Mesenchymal stem cell (in vitro differentiated cells and primary cell): ENCODE measurements at places on chromosomes 16 and 17.

DNA sequence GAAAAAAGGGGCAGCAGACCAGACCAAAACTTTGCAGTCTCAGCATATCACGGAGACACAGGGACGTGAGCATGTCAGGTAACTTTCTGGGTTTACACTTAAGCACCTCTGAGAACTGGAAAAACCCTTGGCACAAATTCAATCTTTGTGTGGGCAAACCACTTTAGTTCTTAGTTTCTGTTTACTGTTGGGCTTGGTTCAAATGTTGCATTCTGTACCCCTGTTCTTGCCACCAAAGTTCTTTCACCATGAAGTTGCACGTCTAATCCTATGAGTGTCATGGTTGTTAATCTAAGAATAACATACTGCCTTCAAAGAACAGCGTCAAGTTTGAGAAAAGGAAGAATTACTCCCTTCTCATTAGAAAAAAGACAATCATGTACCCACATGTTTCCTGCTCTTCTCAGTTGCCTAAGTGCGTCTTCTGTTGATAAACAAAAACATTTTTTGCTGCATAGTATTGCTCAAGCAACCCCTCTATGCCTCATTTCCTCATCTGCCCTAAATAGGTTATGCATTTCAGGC is 11.6 kb downstream of the KRT33A start:
- peak; percentile 69 for DNase-seq

DNA sequence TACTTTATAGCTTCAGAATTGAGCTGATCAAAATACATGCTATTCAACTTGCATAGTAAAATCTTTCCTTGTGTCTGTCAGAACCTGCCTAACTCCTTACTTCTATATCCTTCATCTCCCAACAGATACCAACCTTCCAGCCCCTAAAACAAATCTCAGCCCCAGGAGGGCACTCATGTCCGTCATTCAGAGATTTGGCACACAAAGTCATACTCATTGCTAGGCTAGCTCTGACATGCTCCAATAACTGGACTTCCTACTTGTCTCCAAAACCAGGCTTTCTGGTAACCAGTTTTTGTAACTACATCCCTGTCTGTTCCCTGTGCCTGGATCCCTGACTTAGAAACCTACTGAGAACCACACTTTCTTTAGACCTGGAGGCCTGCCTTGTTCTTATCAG is 37.5 kb upstream of the DHX40 start:
- DNase-seq = no peak

- peak; percentile 85 for DNase-seq
Observed at GRCh38 chr16:56910654-56911539, 21.0 kb upstream of the HERPUD1 start.

- peak; percentile 38 for DNase-seq
Observed at GRCh38 chr16:22190081-22190775, 15.8 kb upstream of the EEF2K start.

DNA sequence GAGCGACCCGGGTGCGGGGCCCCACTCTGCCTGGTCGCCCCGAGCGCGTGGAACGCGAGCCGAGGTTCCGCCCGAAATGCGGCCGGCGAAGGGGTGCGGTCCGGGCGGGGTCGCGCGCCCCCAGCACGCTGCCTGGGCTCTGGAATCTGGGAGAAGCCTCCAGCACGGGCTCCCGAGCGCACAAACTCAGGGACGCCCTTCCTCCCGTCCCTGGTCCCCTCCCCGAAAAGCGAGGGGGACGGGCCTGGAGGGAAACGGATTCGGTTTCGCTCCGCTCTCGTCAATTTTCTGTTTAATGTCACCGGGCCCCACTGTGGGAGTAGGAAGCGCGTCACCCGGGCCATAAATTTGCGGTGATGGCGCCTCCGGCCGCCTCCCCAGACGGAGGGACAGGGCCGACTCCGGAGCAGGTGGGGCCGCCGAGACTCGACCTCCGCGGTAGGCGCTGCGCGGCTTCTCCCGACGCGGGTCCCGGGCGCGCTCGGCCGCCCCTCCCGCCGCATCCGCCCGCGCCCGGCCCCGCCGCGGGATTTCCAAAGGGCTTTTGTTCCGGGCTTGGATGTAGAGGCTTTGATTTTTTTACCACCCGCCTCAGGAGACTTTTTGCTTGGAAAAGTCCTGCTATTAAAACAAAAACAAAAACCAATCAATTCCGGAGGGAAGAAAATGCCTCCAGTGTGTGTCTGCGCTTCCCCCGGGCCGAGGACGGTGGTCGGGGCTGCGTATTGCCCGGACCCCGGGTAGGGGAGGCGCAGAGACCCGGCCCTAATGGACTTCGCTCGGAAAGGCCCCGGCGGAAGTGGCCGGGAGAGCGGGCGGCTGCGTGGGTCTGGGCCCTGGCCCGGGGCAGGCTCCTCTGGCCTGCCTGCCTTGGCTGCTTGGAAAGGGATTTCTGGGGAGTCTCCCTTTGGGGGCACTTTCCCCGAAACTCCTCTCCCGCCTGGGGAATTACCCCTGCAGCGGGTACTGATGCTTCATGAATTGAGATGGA is 7.9 kb upstream of the BAHCC1 start:
- peak; percentile 92 for DNase-seq

GRCh38 chr16:81712681-81713080 is 66.4 kb upstream of the PLCG2 start:
- DNase-seq = no peak

- no peak for DNase-seq
Observed at GRCh38 chr16:28937222-28937876, 5.6 kb downstream of the CD19 start.

DNA sequence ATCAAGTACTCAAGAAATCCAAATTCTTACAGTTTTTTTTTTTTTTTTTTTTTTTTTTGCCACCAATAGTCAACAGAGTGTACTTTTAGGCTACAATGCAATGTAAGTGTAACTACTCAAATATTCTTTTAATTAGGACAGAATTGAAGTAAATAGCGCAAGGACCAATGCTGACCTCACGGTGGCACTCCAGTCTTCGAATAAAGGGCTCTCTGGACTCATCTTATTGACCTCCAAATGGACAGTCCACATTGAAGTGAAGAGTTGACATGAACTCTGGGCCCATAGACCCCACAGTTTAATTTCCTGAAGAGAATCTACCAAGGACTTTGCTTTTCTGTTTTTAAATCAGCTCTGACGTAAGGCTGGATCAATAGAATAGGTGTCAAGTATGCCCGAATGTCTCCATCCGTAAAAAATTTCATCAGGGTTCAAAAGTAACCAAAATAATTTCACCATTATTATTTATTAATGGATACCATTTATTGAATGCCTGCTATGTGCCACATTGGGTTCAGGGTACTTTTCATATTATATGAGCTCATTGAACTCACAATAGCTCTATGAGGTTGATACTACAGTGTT is 7.3 kb upstream of the DDX52 start:
- peak; percentile 69 for DNase-seq

- DNase-seq = peak; percentile 54
Observed at GRCh38 chr16:78562111-78562510, 462.7 kb downstream of the WWOX start.

DNA sequence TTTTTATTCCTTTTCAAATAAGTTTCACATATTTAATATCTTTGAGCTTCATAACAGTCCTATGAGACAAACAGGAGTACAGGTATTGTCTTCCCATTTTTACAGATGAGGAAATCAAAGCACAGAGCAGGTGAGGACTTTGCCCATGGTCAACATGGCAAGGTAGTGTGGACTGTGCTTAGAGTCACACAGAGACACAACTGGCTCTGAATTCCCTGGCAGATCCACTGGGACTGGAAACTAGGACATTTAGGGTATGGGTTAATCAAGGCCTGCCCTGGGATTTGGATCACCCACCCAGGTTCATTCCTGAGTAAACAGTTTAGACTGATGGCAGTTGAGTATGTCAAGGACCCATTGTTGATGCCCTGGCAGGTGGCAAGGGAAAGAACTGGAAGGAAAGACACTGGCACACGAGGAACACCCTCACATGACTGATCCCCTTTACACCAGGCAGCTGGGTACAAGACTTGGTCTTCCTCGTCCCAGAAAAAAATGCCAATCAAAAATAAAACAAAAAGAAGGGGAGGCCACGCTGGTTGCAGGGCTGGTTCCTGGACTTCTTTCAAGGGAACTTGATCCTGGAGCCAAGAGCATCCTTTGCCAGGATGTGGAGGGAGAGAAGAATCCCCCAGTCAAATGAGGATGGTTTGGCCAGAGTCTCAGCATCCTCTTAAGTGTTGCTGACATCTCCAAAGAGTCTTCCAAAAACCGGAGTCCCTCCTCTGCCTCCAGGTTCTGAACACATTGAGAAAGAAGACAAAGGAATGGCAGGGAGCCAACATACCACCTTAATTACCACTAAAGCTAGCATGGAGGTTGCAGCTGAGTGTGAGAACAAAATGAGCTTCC is 34.9 kb downstream of the CHD9 start:
- DNase-seq = no peak

GRCh38 chr17:67290711-67291291 is 45.8 kb upstream of the HELZ start:
- DNase-seq = no peak

GRCh38 chr16:79286646-79287423 is 313.7 kb downstream of the MAF start:
- no peak for DNase-seq

DNA sequence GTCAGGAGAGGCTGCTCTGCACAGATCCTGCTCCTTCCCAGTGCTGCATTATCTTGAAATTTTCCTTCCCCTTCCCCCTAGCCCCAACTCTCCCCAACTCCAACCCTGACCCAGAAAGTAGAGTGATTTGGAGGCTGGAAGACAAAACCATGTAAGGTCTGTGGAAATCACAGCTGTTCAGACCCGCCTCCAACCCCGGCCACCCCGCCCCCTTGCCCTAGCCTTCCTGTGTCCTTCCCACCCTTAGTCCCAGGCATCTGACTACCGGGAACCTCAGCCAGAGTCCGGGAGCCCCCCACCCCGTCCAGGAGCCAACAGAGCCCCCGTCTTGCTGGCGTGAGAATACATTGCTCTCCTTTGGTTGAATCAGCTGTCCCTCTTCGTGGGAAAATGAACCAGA is at the start of gene AOC3:
AOC3 (plus strand) TSS at position 246 of the 400 bp plus-strand sequence; CDS start at position 391, 145 bp downstream.
- no peak for DNase-seq

DNA sequence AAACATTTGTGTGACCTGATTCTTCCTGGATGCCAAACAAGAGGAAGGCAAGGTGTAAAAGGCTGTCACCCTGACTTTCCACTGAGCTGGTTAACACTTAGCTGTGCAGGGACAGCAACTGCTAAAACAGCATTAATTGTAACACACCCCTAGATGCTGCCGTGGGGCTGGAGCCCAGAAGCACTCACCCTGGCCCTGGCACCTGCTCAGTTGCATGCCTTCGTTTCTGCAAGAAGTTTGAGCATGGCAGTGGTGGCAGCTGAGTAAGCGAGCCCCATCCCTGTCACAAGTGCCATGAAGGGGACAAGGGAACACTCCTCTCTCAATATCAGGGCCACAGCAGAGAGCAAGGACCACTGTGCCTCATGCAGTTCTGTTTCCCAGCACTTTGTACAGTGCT is 330.2 kb downstream of the TMEM114 start:
- no peak for DNase-seq

DNA sequence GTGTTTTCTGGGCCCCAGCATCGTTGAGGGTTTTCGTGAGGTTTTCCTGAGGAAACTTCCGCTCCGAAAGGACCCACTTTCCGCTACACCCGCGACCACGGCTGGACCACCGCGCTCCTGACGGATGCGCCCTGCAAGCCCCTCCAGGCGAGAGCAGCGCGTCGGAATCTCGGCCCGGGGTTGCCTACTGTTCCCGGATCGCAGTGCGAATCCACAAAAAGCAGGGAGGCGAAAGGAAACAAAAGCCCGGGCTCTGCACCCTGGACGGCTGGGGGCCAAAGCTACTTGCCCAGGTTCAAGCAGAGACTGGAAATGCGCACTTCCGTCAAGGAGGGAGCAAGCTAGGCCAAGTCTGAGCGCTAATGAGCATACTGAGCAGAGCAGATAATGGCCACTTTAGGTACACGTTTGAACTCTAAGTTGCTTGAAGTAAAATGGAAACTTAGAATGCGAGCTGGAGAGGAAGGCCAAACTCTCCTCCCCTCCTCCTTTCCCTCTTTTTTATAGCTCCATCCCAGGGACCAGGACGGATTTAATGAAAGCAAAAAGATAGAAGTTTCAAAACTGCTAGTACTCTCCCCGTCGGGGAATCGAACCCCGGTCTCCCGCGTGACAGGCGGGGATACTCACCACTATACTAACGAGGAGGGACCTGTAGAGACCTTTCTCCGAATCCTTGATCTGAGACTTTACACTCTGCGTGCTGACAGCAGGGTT is 11.4 kb upstream of the AURKB start:
- DNase-seq = peak; percentile 97

DNA sequence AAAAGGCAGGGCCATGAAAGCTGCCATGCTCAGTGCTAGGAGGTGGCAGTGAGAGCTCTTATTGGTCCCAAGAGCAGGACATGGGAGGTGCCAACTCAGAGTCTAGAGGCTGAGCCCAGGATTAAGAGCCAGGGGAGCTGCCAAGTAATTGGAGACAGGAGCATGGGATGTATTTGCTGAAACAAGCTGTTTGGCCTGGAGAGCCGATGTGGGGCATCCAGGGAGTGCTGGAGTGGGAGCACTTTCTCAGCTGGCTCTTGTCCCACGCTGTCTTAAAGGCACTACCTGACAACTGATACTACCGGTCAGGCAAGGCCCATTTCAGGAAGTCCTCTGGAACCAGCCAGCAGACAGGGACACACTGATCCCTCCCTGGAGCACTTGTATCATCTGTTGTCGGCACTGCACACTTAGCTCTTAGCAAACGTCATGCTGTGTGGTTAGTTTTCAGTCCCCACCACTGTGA is 19.3 kb downstream of the ANKFN1 start:
- DNase-seq = no peak

GRCh38 chr16:5001986-5002385 is 31.7 kb downstream of the NAGPA start:
- DNase-seq = no peak

DNA sequence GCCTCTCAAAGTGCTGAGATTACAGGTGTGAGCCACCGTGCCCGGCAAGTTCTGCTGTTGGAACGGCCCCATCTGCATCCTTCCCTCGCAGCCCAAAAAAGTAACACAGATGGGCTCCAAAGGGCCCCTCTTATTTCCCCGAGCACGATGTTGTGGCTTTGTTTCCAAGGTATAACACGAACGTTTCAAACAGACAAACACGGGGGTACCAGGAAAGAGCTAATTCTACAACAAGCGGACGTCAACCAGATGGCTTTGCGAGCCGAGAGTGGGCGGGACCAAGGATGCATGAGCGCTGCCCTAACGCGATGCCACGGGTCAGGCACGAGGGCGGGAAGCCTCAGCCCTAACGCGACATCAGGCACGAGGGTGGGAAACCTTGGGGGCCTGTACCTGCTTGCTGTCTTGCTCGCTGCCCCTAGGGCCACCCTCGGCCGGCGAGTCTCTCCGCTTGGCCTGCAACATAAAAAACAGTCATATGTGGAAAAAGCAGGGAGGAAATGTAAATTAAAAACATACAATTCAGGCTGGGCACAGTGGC is 24.2 kb downstream of the UNKL start:
- DNase-seq = no peak

- DNase-seq = peak; percentile 64
Observed at GRCh38 chr17:48814504-48814903, 2.5 kb downstream of the TTLL6 start.

DNA sequence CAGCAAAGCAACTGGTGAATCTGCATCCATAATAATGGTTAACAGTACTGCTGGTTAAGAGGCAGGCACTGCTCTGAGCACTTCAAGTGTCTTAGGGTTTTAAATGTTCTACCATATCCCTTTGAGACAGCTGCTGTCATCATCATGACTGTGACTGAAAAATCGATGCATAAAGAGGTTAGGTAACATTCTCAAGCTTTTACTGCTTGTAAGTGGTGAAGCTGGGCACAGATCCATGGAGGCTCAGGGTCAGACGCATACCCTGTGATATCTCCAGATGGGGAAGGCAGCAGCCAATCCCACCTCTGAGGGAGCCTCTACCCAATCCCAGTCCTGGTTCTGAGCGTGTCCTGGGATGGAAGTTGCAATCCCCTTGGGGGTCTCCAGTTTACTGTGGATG is 57.6 kb upstream of the SOX9 start:
- DNase-seq = no peak

- DNase-seq = no peak
Observed at GRCh38 chr17:60628252-60628889, 28.4 kb downstream of the PPM1D start.
